NCI-H510A (cell line): ENCODE measurements at places on chromosomes 7 and 10.

GRCh38 chr7:69018200-69018599 lies 580.1 kb upstream of the AUTS2 start:
- no peak for DNase-seq

DNA sequence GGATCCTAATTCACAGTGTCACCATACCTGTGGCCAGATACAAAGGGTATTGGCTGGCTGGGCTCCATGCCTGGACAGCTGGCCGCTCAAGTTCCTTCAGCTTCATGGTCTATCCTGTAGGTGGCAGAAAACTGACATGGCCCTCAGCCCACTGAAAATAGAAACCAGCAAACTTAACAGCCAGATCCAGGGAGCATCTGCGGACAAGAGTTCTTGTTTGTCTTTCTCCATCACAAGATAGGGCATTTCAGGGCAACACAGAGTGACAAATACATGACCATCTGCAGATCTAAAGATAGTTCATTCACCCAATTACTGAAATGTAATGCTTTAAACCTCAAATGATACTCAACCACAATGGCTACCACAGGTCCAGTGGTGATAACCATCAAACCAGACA lies 2.8 kb downstream of the SEC31B start:
- DNase-seq, result no peak

DNA sequence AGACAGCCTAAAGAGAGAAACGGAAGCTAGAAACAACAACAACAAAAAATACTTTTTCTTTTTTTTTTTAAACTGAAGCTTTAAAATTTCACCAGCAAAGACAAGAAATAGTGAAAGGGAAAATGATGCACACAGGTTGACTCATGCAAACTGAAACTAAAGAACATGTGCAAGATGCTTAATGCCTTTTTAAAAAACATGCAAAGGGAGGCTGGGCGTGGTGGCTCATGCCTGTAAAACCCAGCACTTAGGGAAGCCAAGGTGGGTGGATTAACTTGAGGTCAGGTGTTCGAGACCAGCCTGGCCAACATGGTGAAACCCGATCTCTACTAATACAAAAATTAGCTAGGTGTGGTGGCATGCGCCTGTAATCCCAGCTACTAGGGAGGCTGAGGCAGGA lies 15.1 kb upstream of the CUBN start:
- DNase-seq, result no peak

DNA sequence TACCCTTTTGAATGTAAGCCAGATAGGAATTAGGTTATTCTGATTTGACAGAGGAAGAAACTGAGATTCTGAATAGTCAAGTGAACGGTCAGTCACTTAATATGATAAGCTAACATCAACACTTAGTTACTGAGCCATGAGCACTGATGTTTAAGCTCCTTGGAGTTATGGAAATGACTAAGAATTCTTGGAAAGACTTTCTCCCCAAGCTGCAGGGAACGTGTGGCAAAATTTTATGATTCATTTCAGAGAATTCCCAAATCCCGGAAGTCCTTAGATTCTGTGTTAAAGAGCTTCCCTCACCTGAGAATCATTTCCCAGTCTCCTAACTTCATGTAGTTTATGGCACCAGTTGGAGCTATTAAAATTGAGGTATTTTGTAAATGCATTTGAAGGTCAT lies 330.9 kb downstream of the XPNPEP1 start:
- DNase-seq, result no peak

DNA sequence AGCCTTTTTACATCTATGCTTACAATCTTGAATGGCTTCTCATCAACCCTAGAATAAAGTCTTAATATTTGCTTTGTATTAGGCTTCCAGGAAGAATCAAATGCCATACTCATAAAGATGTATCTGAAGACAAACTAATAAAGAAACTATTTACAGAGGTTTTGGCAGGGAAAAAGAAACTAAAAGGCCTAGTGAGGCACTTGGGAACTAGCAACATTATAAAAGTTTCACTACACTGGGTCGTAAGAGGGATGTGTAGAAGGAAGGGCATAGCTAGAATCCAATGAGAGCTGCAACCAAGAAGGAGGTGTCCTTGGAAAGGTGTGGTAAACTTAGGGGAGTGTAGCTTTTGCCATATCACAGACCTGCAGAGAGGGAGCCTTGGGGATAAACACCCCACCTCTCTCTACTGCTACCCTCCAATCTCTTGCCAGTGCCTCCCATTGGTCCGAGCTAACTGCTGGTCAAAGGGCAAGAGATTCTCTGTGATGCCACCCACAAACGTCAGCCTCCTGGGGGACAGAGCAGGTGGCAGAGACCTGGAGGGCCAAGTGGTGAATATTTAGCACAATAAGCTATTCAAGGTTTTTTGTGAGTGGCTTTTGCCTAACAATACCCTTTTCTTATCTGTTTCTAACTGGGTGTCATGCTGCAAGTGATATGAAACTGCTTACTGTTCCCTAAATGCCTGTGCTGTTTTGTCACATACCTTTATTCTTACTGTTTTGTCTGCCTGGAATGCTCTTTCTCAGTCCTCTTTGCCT lies 60.7 kb downstream of the CPED1 start:
- no peak for DNase-seq

DNA sequence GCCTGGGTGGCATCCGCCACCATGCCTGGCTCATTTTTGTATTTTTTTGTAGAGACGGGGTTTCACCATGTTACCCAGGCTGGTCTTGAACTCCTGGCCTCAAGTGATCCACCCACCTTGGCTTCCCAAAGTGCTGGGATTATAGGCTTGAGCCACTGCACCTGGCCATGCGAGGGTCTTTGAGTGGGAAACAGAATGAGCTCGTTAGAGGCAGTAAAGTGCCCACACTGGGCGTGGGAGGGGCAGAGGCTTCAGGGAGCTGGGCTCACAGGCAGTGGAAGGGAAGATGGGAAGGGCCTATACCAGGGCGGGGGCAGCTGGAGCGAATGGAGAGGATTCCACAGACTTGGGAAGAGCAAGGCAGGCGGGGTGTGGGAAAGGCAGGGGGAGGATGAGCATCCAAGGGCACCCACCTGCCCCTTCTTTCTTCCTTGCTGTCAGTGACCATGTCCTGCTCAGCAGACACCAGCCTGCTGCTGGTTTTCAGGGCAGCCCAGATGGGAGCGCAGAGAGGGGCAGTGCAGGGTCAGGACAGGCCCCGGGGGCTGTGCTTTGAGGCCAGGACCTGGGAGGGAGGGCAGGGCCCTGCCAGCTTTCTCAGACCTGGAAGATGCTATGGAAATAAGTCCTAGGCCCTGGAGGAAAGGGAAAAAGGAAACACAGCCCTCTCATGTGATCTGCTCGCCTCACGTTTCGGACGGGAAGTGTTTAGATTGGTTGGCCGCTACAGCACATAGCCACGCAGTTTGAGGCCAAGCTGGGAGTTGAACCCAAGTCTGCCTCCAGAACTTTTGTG lies 4.2 kb downstream of the FZD9 start:
- no peak for DNase-seq

DNA sequence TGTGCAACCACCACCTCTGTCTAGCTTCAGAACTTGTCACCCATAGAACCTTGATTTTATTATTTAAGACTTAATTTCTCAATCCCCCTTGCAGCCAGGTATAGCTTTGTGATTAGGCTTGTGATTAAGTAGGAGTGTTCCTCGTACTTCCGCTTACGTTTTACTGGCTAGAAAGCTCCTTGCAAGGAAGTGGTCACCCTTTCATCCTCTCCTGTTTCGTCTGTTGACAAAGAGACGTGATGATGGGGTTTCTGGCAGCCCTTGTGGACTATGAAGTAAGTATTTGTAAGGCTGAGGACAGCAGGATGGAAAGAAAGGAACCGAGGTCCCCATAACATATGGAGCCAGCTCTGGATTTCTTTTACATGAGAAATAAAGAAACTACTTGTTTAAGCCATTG lies 86.5 kb upstream of the KDM7A start:
- DNase-seq, result no peak

DNA sequence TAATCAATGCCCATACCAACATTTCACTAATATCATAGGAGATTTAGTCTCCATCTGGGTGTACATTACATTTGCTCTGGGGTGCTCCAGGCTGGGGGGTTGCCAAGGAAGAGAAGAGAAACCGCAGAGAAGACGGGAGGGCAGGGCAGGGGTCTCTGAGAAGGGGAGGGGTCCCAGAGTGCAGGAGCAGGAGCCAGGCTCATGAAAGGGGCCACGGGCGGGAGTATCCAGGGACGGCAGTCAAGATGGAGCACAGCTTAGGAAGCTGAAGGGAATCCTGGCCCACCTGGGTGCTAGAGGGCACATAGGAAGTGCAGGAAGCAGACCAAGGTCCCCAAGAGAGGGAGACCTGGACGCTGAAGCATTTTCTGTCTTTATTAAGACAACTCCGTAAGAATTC lies 2.2 kb downstream of the LEP start:
- DNase-seq, result no peak

DNA sequence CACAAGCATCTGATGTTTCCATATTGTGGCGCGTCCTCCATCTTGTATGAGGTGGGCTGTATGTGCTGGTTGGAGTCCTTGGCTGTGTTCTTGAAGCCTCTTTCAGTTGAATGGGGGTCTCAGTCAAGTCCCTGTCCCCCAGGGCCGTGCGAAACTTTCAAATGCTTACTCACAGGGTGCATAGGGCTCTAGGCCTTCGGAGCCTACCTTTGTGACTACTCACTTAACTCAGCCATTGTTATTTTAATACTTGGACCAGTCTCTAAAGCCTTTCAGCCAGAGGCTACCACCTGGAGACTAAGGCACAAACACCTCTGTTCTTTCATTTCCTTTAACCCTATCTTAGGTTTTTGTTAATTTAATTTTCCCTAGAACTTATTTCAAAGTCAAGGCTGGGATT lies 785.9 kb downstream of the GATA3 start:
- no peak for DNase-seq

GRCh38 chr10:3528823-3529403 lies 256.1 kb downstream of the KLF6 start:
- no peak for DNase-seq

DNA sequence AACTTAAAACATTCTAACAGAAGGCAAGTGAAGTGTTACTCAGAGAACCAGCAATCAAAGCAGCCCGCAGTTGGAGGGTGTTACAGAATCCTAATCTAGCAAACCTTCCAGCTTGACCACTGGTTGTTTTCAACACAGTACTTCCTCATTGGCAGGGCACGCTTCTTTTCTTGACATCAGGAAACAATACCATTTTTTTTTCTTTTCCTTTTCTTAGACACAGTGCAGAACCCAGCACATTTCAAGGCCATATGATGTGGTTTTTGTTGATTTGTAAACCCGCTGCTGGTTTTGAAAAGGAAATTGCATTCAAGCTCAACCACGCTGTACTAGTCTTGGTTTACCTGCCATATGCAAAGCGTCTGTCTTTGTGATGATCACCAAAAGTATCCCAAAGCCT lies 33.4 kb downstream of the RHOBTB1 start:
- no peak for DNase-seq

DNA sequence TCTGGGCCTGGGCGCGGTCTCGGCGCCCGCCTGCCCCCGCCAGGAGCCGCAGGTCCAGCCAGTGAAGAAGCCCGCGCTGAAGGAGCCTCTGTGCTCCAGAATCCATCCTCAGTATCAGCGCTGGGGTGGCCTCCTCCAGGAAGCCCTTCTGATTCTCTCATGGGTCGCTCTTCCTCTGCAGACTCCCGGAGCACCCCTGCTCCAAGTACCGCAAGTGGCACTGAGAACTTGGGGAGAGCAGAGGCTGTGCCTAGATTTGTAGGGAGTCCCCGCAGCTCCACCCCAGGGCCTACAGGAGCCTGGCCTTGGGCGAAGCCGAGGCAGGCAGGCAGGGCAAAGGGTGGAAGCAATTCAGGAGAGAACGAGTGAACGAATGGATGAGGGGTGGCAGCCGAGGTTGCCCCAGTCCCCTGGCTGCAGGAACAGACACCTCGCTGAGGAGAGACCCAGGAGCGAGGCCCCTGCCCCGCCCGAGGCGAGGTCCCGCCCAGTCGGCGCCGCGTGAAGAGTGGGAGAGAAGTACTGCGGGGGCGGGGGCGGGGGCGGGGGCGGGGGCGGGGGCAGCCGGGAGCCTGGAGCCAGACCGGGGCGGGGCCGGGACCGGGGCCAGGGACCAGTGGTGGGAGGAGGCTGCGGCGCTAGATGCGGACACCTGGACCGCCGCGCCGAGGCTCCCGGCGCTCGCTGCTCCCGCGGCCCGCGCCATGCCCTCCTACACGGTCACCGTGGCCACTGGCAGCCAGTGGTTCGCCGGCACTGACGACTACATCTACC lies at the start of gene ALOX5:
ALOX5 (plus strand) TSS at position 641 of the 774 bp plus-strand sequence; CDS start at position 705, 64 bp downstream.
- peak; percentile 47 for DNase-seq

- no peak for DNase-seq
These were observed 24.8 kb upstream of the SLIT1 start for GRCh38 chr10:97210543-97210960.

DNA sequence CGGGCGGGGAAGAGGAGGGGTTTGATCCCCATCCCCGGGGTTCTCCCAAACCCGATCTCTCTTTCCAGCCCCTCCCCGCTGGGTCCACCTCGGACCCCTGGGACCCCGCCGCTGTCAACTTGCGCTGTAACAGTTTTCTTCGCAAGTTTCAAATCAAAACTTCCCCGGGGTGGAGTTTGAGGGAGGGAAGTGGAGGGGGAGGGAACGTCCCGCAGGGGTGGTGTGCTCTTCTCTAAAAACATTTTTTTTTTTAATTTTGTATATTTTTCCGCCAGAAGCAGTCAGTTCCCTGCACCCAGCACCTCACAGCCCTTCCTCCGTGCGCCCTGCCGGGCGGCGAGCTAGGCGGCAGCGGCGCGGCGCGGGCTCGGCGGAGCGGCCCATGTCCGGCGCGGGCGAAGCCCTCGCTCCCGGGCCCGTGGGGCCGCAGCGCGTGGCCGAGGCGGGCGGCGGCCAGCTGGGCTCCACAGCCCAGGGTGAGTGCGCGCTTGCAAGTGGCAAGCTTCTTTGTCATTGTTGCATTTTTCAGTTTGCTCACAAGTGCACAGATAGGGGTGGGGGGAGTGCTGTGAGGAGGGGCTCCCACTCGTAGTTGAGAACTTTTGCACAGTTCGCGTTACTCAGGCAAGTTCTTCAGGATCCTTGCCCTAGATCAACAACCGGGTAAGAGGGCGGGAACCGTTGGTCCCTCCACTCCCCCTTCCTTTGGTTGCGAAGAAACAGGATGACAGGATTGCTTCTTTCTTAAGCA lies 933 bp downstream of the MDFIC start:
- no peak for DNase-seq

DNA sequence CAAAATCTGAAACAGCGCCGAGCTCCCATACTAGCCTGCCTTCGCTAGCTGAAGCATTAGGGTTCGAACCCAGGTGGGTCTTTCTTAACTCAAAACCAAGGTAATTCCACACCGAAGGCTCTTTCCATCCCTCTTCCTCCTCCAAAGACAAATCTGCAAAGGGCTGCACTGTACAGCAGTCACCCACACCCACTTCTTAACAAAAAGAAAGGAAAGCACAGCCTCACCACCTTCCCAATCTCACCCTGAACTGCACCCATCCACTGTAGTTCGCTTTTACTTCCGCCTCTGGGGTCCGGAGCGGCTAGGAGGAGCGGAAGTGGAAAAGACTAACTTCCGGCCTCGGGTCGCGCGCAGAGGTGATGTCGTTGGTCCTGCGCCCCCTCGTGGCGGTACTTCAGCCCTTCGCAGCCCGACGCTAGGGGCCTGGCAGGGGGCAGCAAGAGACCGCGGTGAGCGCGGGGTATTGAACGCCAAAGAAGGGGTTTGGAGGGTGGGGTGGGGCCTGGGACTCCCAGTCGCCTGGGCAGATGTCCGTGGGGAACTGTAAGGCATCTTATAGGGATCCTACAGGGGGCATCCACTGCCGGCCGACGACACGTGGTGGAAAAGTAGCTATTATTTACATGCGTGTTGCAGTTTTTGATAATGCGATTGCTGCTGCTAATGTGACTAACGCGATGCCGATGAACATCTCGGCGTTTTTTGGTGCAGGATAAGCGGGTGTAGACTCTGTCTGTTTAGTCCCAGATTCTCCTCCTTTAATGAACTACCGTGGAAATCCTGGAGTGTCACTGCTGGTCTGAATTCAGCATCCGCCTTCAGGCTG lies at the start of gene MTERF1:
MTERF1 (minus strand) TSS at position 290 of the 829 bp plus-strand sequence. CDS start 619 bp downstream, outside the sequence.
- DNase-seq, result peak; percentile 78

- no peak for DNase-seq
These were observed 190.0 kb upstream of the LYZL2 start for GRCh38 chr10:30819341-30820181.
